ENCODE measurements at places on chromosomes 5 and 9.

DNA sequence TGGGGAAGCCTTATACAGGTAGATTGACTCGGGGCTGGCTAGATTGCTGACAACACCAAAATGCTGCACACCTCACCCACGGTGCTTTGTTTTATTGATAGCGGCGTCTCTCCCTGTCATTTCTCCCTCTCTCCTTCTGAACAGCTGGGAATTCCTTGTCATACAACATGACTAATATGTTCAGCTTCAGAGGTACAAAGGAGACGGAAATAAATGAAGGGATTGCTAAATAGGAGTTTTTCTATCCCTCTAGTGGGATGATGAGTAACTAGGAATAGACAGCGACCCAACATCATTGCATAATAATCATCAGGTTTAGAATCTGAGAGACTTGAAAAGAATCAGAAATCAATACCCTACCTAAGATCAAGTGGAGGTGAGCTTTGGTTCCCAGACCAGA is 337.7 kb upstream of the PANK3 start:
- no peak for DNase-seq

- DNase-seq: no peak
Measured at GRCh38 chr9:9392755-9393154, 1220.0 kb downstream of the PTPRD start.

DNA sequence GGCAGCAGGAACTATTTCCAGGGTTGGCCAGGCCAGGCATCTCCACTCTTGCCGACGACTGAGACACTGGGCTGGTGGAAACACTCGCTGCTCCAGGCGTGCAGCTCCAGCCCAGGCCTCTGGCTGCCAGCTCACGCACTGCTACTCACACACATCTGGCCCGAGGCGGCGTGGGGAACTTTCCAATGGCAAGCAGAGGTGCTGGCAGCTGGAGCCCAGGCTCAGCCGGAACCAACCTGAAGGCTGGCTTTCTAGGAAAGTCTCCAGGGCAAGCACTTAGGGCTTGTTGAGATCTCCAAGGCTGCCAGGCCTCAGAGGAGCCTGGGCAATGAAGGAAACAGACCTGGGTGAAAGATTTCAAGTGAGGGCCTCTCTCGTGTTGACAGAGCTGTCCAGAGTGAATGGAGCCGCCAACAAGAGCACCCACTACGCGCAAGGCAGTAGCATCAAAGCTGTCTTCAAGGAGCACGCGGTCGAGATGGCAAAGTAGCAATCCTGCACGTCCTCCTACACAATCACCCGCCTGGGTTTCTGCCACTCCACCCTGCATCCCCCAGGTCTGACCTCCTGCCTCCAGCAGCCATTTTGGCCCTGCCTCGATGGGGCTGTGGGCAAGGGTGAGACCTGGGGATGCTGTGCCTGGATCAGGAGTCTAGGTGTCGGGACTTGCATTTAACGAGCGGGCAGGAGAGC is 14.4 kb downstream of the SH3PXD2B start:
- no peak for DNase-seq

DNA sequence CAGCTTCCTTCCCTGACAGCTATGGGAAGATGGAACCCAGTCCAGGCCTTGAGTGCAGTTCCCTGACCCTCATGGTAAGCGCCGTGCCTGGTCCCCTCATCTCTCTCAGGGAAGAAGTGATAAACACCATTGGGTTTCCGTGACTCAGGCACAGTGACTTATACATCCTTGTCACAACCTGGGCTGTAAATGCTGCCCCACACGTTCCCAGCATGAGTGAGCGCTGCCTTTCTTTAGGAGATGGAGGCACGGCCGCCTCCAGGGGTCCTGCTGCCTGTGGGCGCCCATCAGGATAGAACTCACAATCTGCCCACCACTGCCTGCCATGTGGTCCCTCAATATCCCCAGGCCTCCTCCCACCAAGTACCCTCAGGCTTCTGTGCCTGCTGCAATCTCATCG is 8.3 kb upstream of the NKD2 start:
- DNase-seq: no peak

DNA sequence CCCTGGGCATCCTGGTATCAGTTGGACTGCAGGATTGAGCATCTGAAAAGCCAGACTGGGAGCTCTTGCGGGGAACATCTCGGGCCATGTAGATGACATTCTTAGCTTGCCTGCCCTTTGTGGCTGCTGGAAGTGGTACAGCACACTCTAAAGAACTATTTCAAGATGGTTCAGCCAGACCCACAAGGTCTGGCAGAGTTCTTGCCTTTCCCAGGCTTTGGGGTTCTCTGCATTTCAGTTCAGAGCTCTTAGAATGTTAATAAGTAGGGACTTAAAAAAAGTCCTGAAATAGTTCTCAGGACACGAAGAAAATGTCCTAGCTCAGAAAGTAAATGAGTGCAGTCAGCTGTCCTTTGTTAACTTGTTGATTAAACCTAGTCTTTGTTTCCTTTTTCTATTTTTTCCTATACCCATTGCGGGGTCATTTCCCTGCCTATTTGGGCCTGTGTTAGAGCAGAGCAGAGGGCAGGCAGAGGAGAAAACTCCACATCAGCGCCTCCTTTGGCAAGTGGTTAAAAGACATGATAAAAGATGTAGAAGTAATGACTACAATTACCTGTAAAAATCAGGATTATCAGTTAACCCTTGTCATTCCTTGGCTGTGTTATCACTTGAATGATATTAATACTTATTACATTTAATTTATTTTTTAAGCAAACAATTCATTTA is 291.5 kb downstream of the ZSWIM6 start:
- DNase-seq: peak; percentile 6

GRCh38 chr5:53856506-53856905 is 296.1 kb downstream of the NDUFS4 start:
- DNase-seq: no peak

GRCh38 chr9:85117831-85118230 is 448.3 kb downstream of the NTRK2 start:
- DNase-seq: no peak

- no peak for DNase-seq
Measured at GRCh38 chr5:156366521-156366920, 39.6 kb downstream of the SGCD start.

DNA sequence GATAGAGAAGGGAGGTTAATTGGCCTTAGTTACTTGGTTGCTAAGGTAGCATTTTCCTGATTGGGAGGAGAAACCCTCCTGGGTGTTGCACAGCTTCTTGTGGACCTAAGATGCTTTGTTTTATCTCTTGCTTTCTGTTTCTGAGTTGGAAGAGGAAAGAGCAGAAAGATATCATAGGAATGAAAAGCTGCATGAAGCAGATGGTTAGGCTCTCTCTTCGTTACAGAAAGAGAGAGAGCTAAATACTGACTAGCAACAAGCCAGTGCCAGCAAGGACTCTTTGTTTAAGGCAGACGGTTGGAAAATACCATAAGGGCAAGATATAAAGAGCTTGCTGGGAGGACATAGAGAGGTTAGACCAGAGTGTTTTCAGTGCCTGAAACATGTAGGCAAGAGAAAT is 103.1 kb downstream of the ATG10 start:
- DNase-seq: no peak

GRCh38 chr9:106207298-106207697 is 513.0 kb downstream of the TMEM38B start:
- DNase-seq: no peak

- no peak for DNase-seq
Measured at GRCh38 chr9:128274245-128274644, 1.6 kb downstream of the GOLGA2 start.

DNA sequence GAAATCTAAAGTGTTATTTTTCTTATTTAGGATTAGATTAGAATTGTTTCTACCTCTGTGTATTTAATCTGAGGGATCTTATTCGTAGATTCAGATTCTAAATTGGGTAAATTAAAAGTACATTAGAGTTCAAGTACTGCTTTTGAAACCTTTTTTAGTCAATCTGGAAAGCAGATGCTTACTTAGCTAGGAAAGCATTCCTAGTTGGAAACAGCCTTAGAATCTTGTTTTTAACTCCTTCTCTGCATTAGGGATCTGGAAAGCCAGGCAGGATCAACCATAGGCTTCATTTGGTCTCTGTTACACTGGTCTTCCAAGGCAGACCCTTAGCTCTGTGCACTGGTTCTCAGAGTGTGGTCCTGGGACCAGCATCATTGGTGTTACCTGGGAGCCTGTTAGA is 247.4 kb downstream of the NR3C1 start:
- DNase-seq: no peak

DNA sequence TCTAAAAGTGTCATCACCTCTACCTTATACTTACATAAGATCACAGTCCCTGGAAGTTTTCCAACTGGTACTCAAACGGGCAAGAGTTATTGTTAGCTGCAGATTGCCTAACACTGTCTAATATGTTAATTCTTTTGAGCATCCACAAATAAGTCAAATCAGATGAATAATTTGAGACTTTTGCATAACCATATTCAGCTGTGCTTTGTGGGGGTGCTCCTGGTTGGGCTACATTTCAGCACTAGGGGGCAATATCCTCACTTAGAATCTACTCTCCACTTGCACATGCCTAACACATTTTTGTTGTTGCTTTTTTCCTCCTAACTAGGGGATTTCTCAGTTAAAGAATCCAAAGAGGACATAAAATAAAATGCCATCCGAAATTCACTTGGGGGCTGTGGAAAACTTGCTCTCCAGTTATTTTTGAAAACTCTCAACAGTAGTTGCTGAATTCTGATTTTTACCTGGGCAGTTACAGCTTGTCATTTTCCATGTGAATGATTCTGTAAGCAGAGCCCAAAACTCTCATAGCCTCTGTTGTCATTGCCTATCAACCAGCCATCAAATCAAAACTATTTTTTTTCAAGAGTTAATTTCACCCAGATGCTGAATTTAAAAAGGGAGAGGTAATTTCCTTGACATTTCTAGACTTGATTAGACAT is 71.5 kb downstream of the TRIM36 start:
- DNase-seq: peak; percentile 68

GRCh38 chr5:176596689-176597416 is 13.1 kb downstream of the GPRIN1 start:
- DNase-seq: peak; percentile 66

DNA sequence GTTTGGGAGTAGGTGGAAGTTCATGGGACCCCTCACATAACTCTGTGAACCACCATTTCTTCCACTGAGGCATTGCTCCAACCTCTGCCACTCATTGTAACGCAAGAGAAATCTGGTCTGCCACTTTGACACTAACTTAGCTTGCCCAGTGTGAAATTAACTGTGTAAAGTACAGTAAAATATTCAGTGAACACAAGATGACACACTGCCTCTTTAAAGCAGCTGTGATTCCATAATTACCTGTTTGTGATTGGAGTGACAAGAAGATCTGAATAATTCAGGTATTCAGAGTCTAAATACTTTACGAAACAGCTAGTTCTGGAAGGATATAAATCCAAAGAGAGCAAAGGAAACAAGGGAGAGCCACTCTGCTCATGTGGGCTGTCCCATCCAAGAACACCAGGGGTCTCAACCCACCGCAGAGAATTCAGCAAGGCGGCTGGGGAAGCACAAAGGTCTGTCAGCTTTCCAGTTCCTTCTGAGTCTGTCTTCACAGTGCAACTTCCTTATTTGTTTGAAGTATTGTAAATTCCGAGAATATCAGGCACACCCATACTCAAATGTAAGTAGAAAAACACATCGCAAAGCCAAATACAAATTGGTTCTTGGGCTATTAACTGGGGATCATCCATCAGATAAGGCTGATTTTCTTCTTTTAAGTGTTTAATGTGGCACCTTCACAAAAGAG is 86.9 kb downstream of the GNAQ start:
- DNase-seq: peak; percentile 64

DNA sequence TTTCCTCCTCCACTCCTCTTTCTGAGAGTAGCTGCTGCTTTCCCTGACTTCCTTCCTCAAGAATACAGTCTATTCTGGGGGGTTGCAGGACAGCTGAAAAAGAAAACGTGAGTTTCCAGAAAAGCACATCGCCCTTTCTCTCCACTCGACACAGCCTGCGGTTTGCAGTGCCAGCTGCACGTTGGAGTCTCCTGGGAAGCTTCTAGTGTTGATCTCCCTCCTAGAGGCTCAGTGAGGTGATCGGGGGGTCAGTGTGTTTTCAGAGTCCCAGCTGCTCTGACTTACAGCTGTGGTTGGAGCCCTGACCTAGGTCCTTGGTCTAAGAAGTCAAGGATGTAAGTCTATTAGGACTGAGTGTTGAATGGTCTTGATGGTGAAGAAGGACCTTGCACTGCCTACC is 25.0 kb upstream of the SUSD3 start:
- DNase-seq: peak; percentile 49

DNA sequence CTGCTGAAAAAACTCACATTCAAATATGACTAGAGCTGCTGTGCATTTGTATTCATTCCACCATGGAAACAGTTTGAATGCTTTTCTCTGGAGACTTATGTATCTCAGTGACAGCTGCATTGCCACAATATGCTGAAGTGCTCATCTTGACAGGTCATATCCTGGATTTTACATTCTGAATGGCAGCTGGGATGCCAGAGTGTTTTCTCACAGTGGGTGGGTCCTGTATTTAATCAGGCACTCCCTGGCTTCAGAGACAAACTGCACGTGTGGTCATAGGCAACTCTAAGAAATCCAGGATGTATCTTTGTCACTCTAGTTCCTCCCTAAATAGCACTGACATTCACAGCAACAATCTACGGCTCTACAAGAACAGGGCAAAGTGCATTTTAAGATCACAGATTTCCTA is 75.6 kb downstream of the ST8SIA4 start:
- no peak for DNase-seq

- DNase-seq: no peak
Measured at GRCh38 chr5:147567917-147568598, 58.2 kb upstream of the DPYSL3 start.

GRCh38 chr5:127358740-127359139 is 68.1 kb downstream of the MEGF10 start:
- no peak for DNase-seq

GRCh38 chr5:159338118-159338517 is 7.8 kb upstream of the IL12B start:
- DNase-seq: peak; percentile 57

DNA sequence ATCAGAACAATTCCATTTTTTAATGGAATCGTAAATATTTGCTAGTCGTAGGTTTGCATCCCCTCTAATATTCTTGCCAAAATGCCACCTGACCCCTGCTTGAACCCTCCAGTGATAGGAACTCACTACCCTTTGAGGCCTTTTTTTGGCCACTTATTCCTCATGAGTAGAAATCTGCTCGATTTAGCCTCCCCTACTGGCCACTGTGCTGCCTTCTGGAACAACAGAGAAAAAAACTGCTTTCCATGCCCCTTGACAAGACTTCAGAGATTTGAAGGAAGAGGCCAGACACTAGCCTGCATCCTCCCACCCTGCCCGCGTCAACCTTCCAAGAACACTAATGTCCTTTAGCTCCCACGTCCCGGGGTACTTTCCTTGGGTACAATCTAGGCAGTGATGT is 4.1 kb downstream of the CCDC69 start:
- DNase-seq: no peak

GRCh38 chr5:112511920-112512319 is 92.8 kb upstream of the EPB41L4A start:
- DNase-seq: no peak

DNA sequence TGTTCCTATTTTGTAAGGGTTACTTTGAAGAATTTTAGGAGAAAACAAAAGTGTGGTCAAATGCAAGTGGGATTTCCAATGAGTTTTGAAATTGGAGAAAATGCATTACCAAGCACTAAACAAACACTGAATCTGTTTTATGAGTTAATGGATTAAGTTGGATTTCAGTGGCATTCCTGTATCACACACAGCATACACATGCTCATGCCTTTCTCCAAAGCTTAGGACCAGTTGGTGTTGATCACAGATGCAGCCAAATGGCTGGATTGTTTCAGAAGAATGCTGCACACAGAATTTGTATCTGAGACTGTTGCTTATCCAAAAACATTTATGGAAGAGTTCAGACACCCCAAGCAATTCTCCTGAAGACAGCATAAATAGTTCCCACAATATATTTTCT is 611.1 kb downstream of the ACTL7B start:
- no peak for DNase-seq
